ENCODE measurements at places on chromosomes 13 and 19.
A peak's percentile ranks its signal among the peaks of the same experiment; 100 is the strongest.

DNA sequence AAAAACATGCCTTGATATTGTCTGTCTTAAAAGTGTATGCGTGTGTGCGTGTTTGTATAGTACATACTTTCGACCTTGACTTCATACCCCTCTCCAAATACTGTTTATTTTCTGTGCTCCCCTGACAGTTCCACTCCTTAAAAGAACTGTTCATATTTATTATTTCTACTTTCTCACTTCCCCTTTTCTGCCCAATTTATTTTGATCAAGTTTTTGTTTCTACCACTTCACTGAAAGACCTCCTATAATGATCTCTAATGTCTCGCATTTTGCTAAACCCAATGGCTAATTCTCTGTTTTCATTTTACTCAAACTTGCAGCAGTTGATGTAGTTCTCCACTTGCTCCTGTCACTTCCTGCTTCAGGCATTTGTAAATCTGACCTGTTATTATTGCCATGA lies 426.1 kb upstream of the KLF12 start:
- no peak for DNase-seq

DNA sequence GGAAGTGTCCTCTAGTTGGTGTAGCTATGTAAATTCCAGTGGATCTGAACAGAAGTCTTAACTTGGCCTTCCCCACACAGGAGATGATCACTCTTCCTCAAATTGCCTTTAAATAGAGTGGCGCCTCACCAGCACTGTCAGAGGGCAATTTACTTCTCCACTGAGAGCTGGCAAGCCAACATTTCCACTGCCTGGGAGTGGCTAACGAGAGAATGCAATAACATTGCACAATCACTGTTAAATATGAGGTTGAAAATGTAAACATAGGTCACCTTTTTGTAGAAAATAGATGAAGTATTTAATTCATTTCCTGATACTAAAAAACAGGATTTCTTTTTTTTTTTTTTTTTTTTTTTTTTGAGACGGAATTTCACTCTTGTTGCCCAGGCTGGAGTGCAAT lies 55.4 kb upstream of the UBL3 start:
- no peak for DNase-seq

DNA sequence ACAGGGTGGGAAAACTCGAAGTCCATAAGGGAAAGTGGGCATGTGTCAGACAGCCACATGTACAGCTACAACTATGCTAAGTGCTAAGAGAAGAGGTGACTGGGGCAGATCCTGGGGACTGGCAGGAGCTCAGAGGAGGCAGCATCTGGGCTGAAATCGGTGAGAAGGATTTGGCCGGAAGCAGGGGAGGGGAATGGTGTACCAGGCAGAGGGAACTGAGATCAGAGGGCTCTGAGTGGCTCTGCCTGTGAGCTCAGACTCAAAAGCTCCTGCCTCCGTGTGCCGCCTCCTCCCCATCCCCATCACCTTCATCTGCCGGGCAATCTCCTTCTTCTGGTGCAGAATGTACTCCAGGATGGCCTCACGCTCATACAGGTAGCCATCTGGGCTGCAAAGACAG lies 21.8 kb downstream of the NOSIP start:
- no peak for DNase-seq

DNA sequence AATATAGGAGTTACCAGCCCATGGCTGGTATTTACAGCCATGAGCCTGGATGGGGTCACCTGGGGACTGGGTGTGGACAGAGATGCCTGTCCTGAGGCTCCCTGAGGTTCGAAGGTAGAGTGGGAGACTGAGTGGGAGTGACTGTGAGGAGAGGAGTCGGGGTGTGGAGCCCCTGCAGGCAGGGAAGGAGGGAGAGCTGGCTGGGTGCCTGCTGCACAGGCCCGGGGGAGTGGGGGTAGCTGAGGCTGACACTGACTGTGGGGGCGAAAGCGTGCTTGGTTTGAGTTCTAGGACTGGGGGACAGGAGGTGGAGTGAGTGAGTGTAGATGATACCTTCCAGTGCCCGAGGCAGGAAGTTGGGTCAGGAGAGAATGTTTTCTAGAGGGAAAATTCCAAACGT lies 7.1 kb downstream of the RAB11B start:
- DNase-seq = no peak

- DNase-seq = no peak
Measured at GRCh38 chr13:68509734-68510621, 1279.8 kb upstream of the PCDH9 start.

DNA sequence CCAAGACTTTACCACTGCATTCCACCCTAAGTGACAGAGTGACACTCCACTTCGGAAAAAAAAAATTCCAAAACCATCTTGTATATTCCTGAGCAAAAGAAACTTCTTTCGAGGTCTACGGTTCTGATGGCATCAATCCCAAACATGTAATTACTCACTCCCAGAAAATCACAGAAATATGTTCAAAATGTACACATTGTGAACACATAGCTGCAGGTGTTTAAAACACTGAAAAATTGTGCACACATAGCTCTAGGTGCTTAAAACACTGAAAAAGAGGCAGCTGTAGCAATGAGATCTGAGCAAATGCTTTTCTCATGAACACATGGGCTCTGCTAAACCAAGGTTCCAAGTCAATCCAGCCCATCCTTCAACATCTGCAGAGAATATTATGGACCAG lies 14.0 kb upstream of the ZNF468 start:
- DNase-seq = no peak

DNA sequence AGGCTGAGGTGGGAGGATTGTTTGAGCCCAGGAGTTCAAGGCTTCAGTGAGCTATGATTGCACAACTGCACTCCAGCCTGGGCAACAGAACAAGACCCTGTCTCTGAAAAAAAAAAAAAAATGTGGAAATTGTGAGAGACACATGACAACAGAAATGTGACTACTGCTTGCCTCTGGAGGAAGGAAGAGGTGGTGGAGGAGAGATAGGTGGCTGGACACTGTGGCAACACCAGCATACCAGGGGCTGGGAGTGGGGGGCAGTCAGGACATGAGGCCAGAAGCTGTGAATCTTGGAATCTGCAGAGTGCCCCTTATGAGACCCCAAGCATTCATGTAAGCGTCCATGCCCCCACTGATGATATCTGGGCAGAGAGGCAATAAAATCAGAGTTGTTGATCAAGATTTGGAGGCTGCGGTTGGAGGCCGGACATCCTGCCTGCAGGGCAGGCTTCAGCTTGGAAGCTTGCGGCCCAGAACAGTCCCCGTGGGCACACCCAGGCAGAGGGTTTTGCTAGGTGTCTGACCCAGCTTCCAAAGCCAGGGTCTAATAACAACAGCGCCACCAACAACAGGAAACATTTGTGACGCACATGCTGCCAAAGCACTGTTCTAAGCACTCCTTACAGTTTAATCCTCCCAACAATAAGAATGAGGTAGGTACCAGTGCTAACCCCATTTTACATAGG lies 16.9 kb downstream of the FAM187B start:
- peak; percentile 38 for DNase-seq

DNA sequence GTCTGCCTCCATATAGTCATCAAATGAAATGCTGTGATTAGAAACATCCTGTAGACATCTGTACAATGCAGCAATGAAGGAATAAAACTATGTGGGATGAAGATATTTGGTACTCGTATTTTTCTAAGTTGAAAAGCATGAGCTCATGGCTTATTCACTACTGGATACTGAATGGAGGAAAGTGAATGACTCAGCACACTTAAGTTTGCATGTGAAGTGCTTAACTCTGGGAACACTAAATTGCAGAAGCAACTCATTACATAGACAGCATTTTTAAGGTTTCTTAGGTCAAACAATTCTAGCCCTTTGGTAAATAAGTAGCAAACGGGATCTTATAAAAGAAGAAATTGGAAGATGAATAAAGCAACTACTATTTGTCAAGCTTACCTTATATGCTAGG lies 429.0 kb upstream of the MIR17HG start:
- no peak for DNase-seq

- DNase-seq = no peak
Measured at GRCh38 chr19:33404506-33405253, 31.2 kb downstream of the CEBPG start.

GRCh38 chr13:70520275-70521036 lies 412.2 kb upstream of the KLHL1 start:
- DNase-seq = no peak

DNA sequence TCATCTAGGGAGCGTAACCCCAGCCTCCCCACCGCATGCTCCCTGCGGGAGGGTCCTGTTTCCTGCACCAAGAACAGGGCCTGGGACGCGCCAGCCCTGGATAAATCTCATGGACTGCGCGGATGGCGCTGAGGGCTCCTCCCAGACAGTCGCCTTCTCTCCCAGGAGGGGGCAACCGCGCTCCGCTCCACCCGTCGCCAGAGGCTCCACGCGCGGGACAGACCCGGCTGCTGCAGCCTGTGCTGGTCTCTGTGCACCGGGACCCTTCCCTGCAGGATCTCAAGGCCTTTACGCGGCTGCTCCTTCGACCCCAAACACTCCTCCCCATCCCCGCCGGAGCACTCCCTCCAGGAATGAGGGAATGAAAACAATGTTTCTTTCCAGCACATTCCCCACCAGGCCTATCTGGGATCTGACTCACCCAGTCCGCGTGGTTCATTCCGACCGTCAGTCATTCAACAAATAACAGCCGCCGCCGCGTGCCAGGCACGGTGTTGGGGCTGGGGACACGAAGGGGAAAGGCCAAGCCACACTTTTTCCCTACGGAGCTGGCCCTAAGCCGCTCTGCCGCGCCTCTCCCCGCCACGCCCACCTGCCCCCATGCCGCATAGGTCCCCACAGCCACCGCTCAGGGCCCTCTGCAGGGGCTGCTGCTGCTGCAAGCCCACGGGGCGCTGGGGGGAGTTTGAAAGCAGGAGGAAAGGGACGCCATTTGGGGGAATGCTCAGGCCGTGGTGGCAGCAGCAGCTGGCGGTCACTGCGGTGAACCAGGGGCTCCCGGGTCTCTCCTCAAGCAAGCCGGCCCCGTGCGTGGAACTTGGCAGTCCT lies 6.0 kb downstream of the PNMA8B start:
- DNase-seq = no peak

DNA sequence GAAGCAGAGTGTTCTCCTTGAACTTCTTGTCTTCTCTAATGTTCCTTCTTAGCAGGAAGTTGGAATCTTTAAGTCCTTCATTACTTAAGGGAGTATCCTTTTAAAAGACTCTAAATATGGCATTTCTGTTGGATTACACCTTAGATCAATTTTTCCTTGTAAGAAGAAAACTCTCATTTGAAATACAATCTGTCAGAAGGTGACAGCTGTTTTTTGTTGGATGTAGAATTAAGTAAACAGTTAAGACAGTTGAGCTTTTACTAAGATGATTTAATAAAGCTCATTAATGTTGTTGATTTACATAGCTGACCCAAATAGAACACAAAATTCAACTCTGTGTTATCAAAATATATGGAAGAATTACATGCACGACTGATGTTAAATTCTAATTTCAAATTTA lies 16.7 kb upstream of the MBNL2 start:
- no peak for DNase-seq

- DNase-seq = no peak
Measured at GRCh38 chr13:62250501-62251201, 835.0 kb upstream of the PCDH20 start.

- DNase-seq = no peak
Measured at GRCh38 chr13:50080911-50081678, 65.9 kb downstream of the KCNRG start.

- no peak for DNase-seq
Measured at GRCh38 chr19:14559916-14560775, 11.7 kb downstream of the NDUFB7 start.

GRCh38 chr19:40519352-40520322 lies 52.8 kb downstream of the SPTBN4 start:
- no peak for DNase-seq

- no peak for DNase-seq
Measured at GRCh38 chr13:45064889-45065288, 55.4 kb upstream of the GTF2F2 start.

DNA sequence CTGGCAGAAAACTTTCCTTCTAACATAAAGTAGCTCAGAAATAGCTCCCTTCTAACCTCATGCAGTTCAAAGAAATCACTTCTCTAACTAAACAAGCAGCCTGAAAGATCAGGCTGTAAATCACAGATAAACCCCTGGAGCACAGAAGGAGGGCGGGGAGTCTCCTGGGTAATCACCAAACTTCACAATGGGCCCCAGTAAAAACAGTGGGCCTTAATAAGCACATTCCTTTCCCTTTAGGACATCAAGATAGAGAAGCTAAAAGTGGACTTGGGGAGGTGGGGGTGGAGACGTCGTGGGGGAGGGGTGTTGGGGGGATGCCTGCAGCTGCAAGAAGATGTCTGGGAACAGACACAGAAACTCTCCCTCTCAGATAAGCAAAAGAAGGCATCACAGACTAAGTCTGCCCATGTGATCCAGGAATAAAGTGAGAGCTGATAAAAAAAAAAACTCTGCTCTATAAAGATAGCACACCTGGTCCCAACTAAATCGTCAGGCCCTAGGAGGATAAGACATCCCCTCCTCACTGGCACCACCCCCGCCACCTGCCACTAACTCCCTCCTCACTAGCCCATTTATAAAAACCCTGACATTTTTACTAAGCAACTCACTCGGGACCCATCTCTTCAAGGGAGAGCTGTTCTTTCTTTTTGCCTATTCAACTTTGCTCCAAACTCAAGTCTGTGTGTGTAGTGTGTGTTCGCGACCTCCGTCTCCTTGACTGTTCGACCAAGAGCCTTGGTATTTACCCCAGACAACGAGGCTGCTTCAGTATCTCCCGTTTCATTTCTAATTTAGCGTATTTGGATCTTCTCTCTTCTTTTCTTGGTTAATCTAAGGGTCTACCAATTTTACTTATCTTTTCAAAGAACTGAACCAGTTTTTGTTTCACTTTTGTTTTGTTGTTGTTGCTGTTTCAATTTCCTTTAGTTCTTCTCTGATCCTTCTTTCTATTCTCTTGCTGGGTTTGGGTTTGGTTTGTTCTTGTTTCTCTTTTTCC lies 31.7 kb downstream of the DNAJC15 start:
- no peak for DNase-seq

DNA sequence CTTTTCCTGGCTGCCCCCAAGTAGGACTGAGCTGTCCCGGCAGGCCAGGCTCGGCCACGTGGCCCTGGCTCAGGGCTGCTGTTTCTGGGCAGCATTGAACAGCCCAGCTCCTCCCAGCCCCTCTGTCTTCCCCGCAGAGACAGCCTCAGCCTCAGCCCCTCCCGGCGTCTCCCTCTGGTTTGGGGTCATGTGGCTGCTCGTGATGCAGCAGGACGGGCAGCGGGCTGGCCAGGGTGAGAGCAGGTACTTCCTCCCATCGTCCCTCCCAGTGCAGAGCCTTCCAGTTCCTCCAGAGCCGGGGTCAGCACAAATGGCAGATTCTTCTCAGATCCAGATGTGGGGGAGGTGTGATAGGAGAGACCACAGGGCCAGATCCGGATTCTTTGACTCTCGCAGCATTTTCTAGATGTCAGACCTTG lies 114.6 kb downstream of the KDM4B start:
- DNase-seq = no peak

GRCh38 chr13:89401264-89401675 lies 1730.1 kb downstream of the SLITRK5 start:
- no peak for DNase-seq

Data from stimulated activated CD8-positive, alpha-beta memory T cell treated with anti-CD3 and anti-CD28 coated beads, Interleukin-4, amount 100 ng/mL, for 1 hour (primary cell).